ENCODE measurements at places on chromosomes 3 and 15. TPM values are rescaled to one million over a fixed set of nuclear protein-coding genes. Genes with fewer than 3 reads are reported as not detected.

DNA sequence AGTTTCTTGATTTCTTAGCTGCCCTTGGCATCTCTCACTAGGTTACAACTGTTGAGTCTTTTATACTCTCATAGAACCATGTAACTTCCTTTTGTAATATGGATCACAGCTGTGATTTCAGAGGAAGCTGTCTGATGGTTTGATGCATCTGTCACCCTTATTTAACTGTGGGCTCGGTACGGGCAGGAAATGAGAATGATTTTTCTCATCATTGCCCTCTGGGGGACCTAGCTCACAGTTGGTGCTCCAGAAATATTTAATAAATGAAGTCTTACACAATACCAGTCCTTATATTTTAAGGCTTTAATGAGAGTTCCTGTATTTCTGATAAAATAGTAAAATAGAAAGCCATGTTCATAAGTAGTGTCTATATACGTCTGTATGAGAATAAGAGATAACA lies 151.2 kb downstream of the EBLN2 start:
- no peak for DNase-seq

DNA sequence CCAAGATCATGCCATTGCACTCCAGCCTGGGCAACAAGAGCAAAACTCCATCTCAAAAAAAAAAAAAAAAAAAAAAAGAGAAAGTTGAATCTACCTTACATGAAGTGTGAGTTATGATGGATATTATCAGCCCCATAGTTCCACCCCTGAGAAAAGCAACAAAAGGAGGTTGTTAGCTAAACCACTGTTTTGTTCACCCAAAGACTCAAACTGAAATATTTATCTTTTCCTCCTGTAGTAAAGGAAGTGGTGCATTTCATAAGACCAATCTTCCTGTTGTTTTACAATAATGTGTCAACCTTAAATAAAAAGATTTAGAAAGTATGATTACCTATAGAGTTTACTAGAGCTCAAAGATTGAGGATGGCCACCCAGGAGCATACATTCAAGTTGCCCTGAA lies 18.7 kb upstream of the TRMT10C start:
- no peak for DNase-seq

The BCL2A1 gene
- not detected for total RNA-seq

DNA sequence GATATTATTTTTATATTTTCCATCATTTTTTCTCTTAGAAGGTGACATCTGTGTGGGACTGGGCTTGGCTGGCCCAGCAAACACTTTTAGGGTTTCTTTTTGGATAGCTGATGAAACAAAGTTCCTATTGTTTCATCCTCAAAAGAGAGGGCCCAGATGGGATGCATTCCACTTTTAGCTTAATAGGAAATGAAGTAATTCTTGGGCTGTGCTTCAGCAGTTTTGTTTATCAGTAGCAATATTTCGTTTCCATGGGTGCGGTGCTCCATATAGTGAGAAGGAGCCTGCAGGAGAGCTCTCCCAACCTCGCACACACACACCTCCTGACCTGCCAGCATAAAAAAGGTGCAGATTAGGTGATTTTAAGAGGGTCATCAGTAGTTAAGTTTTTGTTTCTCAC lies 147.5 kb downstream of the AKAP13 start:
- DNase-seq: peak; percentile 31

- peak; percentile 69 for DNase-seq
These were observed 87.3 kb upstream of the C15orf61 start for GRCh38 chr15:67433495-67434099.

DNA sequence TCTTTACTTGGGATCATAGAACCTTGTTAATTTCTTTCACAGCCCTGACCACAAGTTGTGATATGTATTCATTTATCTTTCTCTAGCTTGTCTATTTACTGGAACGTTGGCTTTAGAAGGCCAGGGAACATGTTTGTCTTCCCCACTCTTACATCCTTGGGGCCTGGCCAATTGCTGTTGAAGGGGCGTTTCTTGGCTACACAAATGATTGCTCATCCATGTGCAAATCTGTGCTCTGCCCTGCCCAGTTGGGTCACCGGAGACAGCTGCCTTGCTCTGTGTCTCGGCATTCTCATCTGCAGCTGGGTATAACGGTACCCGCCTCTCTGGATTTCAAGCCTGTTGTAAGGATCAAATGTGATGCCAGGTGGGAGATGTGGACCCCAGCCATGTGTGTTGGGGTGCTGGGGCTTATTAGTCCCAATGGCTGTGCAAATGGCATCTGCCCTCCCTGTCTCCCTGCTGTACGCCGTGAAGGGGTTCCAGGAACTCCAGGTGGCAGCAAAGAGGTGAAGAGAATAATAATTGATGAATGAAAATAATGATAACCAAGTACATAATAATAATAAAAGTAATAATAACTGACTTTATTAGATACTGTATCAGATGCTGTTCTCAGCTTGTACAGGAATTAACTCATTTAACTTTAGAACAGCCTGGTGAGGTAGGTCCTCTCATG lies 24.0 kb upstream of the TLE3 start:
- DNase-seq: no peak

All from Calu3 (cell line).